ENCODE measurements at places on chromosomes 12 and 14. TPM values are rescaled to one million over a fixed set of nuclear protein-coding genes. Genes with fewer than 3 reads are reported as not detected.

- no peak for DNase-seq
These were observed 14.0 kb upstream of the FBXO33 start for GRCh38 chr14:39446131-39446744.

Gene C14orf132
- 1.2 TPM for total RNA-seq

- DNase-seq: no peak
These were observed 676 bp downstream of the SERPINA3 start for GRCh38 chr14:94612580-94613554.

GRCh38 chr14:103296987-103297386 is 37.0 kb upstream of the EIF5 start:
- DNase-seq: no peak
